Osteocyte (in vitro differentiated cells): ENCODE measurements at places on chromosomes 6 and 20. TPM values are rescaled to one million over a fixed set of nuclear protein-coding genes. Genes with fewer than 3 reads are reported as not detected.

The REPS1 gene
- 32.2 and 38.0 TPM in 2 replicates for total RNA-seq

The ADGRB3 gene
- total RNA-seq: 8.8 and 8.9 TPM in 2 replicates

The KCNK16 gene
- not detected in 2 replicates for total RNA-seq

The ECT2L gene
- total RNA-seq: 0.13 TPM in 1 of 2 replicates, not detected in the other

The GPR6 gene
- total RNA-seq: not detected in 2 replicates

The PDE7B gene
- total RNA-seq: 3.4 and 3.9 TPM in 2 replicates

DNA sequence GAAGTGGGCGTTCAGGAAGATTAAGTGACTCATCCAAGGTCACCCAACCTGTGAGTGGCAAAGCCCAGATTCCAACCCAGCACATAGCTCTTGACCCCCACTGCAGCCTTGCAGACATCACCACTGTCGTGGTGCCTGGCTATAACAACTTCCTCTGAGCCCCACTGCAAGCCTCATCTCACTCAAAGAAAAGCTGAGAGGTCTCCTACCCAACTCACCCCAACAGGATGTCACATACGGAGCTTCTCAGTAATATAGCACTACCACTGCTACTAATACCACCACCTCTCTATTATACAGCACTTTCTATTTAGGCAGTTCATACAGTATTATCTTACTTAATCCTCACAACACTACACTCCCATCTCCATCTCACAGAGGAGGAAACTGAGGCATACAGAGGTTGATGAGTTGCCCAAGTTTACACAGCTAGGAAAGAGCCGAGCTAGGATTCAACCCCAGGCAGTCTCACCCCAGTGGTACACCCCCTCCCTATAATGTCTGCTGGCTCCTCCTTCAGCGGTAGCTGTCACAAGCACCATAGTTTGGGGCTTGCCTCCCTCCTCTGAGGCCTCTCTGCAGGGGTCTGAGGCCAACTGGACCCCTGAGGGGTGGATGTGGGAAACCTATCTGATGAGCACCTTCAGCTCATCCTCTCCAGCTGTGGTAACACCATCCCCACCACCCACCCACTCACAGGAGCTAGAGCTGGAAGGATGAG is 19.5 kb downstream of the TFEB start:
- peaks cover 37% of the 10 kb centered on the region for H3K4me1 ChIP-seq
- H3K27me3 ChIP-seq: no peaks in the 10 kb centered on the region
- H3K4me3 ChIP-seq: no peak overlapping the region
- DNase-seq: no peak

DNA sequence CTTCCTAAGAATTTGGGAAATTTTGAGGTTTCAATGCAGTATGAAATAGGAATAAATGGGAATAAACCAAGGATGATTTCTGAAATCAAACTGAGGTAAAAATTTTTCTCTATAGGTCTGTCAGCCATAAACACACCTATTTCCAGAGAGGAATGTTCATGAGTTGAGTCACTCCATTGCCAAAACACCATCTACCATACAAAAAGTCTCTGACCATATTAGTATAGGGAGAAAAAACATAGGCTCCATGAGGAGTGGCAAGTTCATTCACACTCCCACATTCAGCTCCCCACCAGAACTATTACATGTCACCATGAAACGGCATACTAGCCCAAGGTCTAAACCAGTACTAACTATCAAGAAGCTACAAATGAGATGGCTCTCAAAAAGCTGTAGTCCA is 9.6 kb downstream of the ZNF318 start:
- no peaks in the 10 kb centered on the region for H3K27me3 ChIP-seq
- H3K36me3 ChIP-seq: peaks cover 56% of the 10 kb centered on the region
- H3K4me1 ChIP-seq: no peaks in the 10 kb centered on the region
- H3K4me3 ChIP-seq: no peak overlapping the region
- no peak overlapping the region for H3K27ac ChIP-seq
- no peak for DNase-seq

The UST gene
- total RNA-seq: 15.7 and 16.1 TPM in 2 replicates

GRCh38 chr6:45072016-45072415 is 256.1 kb upstream of the RUNX2 start:
- H3K27ac ChIP-seq: no peak overlapping the region
- no peaks in the 10 kb centered on the region for H3K36me3 ChIP-seq
- no peak overlapping the region for H3K4me3 ChIP-seq
- peaks cover 33% of the 10 kb centered on the region for H3K4me1 ChIP-seq

DNA sequence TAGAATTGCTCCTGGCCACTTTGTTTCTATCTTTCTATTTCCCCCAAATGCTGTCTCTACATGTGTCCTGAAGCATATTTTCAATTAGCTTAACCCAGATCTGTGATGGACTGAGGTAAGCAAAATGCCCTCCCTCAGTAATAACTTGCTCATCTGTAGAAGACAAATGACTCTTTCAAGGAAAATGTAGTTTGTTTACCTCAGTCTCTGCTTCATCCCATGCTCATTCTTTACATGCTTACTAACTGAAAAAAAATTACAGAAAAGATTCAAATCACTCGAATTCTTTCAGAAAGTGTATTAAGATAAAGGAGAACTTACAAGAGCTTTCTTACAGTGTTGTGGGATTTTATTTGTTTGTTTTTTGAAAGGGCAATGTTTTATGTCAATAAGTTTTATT is 531.1 kb downstream of the LMBRD1 start:
- no peak overlapping the region for H3K27ac ChIP-seq
- H3K27me3 ChIP-seq: peaks cover 6% of the 10 kb centered on the region
- H3K4me1 ChIP-seq: peaks cover 12% of the 10 kb centered on the region
- no peak overlapping the region for H3K4me3 ChIP-seq

DNA sequence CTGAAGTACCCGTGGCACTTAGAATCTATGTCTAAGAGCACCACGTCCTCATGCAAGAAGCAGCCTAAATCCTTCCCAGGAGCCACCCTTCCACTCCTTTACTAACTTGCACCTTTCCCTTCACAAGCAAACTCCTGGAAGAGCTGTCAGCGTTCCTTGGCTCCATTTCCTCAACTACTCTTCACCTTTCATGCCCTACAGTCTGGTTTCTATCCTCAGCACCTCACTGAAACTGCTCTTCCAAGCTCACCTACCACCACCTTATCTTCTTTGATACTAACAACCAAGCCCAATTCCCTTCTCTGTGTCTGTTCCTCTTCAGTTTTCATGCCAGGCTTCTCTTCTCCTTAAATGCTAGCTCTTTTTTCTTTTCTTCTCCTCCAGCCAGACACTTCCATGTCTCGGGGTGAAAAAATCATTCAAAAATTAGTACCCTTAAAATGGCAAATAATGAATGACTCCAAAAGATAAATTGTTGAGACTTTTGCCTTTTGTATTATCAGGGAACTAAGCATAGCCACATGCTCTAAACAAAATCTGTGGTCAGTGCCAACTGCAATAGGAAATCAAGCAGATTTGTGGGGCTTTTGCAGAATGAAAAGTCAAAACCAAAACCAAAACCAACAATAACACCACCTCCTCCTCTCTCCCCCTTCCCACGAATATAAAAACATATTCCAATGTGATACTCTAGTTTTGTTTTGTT is 149.6 kb upstream of the KCNK16 start:
- no peak overlapping the region for H3K4me3 ChIP-seq
- H3K4me1 ChIP-seq: peaks cover 38% of the 10 kb centered on the region
- peak overlapping the region; percentile 72 for H3K27ac ChIP-seq
- H3K27me3 ChIP-seq: no peaks in the 10 kb centered on the region

- H3K4me1 ChIP-seq: peaks cover 15% of the 10 kb centered on the region
- H3K36me3 ChIP-seq: no peaks in the 10 kb centered on the region
- no peak overlapping the region for H3K27ac ChIP-seq
- H3K27me3 ChIP-seq: peaks cover 4% of the 10 kb centered on the region
Measured at GRCh38 chr6:43757966-43758616, 11.9 kb upstream of the VEGFA start.

The OLIG3 gene
- not detected in 2 replicates for total RNA-seq

DNA sequence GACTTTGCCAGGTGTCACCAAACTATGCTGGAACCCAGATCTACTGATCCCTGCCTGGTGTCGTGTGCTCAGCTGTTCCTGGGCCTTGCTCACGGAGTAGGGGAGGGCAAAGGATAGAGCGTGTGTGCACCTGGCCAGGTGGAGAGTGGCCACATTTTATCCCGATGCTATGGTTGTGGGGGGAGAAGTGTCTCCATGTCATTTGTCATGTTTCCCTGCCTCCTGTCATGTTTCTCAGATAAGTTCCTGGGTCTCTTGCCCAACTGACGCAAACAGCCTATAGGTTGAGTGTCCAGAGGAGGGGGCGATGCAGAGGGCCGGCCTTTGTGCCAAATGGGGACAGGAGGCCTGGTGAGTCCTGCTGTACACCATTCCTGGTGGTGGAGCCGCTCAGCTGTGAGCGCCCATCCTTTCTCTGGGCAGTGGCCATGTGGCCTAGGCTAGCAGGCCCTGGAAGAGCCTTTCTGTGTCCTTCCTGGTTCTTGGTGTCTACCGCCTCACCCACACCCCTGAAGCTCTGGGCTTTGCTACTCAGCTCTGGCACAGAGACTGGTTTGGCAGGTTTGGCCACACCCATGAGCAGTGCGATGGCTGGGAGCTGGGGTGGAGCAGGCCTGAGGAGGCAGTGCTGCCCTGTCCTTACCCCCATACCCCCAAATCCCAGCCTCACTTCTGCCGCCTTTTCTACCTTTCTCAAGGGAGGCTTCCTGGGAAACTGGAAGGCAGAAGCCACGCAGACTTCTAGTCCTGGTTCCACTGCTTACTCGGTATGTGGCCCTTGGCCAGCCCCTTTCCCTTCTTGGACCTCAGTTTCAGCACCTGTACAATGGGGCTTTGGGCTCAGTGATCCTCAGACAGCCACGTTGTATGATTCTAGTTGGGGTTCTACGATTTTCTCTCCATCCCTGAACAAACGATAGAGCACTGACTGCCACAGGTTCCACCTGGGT is 32.3 kb upstream of the EPB41L1 start:
- H3K27me3 ChIP-seq: peaks cover 2% of the 10 kb centered on the region
- DNase-seq: no peak
- H3K4me3 ChIP-seq: no peak overlapping the region

The DDO gene
- not detected in 2 replicates for total RNA-seq

The THBD gene
- total RNA-seq: 66.3 and 68.3 TPM in 2 replicates

GRCh38 chr20:45963059-45964005 is 8.7 kb downstream of the ZNF335 start:
- H3K27ac ChIP-seq: no peak overlapping the region
- H3K36me3 ChIP-seq: peaks cover 40% of the 10 kb centered on the region
- H3K27me3 ChIP-seq: no peaks in the 10 kb centered on the region
- no peak overlapping the region for H3K4me3 ChIP-seq
- no peaks in the 10 kb centered on the region for H3K4me1 ChIP-seq

The NANP gene
- total RNA-seq: 6.0 and 6.6 TPM in 2 replicates

GRCh38 chr6:86871681-86872080 is 65.6 kb upstream of the HTR1E start:
- DNase-seq: no peak
- no peak overlapping the region for H3K4me3 ChIP-seq
- no peaks in the 10 kb centered on the region for H3K27me3 ChIP-seq
- H3K36me3 ChIP-seq: no peaks in the 10 kb centered on the region
- no peaks in the 10 kb centered on the region for H3K4me1 ChIP-seq
- H3K27ac ChIP-seq: no peak overlapping the region

- peak overlapping the region; percentile 60 for H3K27ac ChIP-seq
- H3K27me3 ChIP-seq: peaks cover 6% of the 10 kb centered on the region
Measured at GRCh38 chr6:3228771-3229565, 1.5 kb upstream of the TUBB2B start.

DNA sequence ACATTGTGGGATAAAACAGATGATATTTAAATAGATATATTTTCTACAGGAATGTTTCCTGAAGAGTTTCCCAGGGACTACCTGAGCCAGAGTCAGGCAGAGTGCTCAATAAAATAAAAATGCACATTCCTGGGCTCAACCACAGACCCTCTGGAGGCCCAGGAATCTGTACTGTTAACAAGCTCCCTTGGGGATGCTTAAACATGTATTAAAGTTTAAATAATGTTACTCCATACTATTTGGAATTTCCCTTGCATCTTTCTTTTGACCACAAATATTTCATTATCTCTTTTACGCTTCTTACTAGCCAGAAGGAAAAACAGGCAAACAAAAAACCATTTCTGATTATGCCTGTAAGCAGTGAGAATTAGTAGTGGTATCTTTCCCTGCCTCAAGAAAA is 42.3 kb downstream of the GPR63 start:
- H3K27ac ChIP-seq: no peak overlapping the region
- no peaks in the 10 kb centered on the region for H3K36me3 ChIP-seq
- DNase-seq: no peak
- H3K27me3 ChIP-seq: no peaks in the 10 kb centered on the region
- no peak overlapping the region for H3K4me3 ChIP-seq
- H3K4me1 ChIP-seq: no peaks in the 10 kb centered on the region

DNA sequence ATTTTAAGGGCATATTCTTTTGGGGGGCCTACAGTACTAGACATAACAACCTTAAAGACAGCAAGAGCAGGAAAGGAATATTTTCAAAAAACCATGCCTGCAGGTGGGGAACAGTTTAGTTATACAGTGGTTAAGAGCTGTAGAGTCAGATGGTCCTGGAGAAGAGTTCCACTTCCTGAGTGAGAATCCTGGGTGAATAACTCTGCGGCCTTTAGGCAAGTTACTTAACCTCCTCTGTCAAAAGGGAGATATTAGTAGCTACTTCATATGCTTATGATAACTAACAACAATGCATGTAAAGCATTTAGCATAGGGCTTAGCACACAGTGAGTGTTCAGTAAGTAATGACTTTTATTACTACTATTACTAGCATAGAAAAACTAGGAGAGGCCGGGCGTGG is 119.2 kb upstream of the TAB2 start:
- H3K36me3 ChIP-seq: no peaks in the 10 kb centered on the region
- DNase-seq: no peak
- H3K4me1 ChIP-seq: peaks cover 6% of the 10 kb centered on the region
- H3K4me3 ChIP-seq: no peak overlapping the region

- DNase-seq: no peak
- no peaks in the 10 kb centered on the region for H3K4me1 ChIP-seq
- no peaks in the 10 kb centered on the region for H3K36me3 ChIP-seq
- H3K27me3 ChIP-seq: no peaks in the 10 kb centered on the region
- H3K27ac ChIP-seq: no peak overlapping the region
- no peak overlapping the region for H3K4me3 ChIP-seq
Measured at GRCh38 chr20:15111654-15112053, 774.2 kb upstream of the FLRT3 start.

DNA sequence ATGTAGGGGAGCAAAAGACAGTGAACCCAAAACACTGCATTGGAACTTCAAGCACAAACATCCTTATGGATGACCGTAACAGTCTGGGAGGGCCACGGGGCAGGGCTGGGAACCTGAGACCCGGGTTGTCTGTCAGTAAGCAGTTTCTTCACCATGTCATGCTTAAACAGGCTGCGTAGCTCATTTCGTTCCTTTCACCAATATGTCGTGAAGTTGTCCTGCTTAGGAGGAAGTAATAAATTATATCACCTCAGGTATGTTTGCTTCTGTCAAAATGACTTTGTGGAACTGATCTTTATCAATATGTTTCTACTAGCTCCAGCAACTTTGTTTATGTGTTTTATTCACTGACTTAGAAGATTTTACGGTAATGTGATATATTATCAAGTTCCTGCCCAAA is 12.4 kb upstream of the MAK start:
- H3K27ac ChIP-seq: no peak overlapping the region
- H3K4me3 ChIP-seq: no peak overlapping the region
- DNase-seq: no peak
- H3K27me3 ChIP-seq: peaks cover 5% of the 10 kb centered on the region

The OPN5 gene
- total RNA-seq: not detected in 2 replicates

GRCh38 chr20:41001497-41001896 is 27.1 kb upstream of the TOP1 start:
- DNase-seq: no peak
- H3K36me3 ChIP-seq: no peaks in the 10 kb centered on the region
- no peak overlapping the region for H3K27ac ChIP-seq
